Breast epithelium (tissue), 4 donors: ENCODE measurements at places on chromosomes 11 and 22. TPM values are rescaled to one million over a fixed set of nuclear protein-coding genes. Genes with fewer than 3 reads are reported as not detected.

The OR10A2 gene
- total RNA-seq, result not detected

The SLC22A12 gene
- total RNA-seq, result not detected

The ZNF214 gene
- 4.9 TPM for total RNA-seq

The KRTAP5-10 gene
- not detected for total RNA-seq

The KCNJ1 gene
- total RNA-seq, result not detected

The TMEM45B gene
- 11.8 TPM for total RNA-seq

The MFRP gene
- total RNA-seq, result not detected

The OR2AG2 gene
- 0.44 TPM for total RNA-seq

The DESI1 gene
- total RNA-seq, result 23.5 TPM

The OR51B5 gene
- 2.3 TPM for total RNA-seq

DNA sequence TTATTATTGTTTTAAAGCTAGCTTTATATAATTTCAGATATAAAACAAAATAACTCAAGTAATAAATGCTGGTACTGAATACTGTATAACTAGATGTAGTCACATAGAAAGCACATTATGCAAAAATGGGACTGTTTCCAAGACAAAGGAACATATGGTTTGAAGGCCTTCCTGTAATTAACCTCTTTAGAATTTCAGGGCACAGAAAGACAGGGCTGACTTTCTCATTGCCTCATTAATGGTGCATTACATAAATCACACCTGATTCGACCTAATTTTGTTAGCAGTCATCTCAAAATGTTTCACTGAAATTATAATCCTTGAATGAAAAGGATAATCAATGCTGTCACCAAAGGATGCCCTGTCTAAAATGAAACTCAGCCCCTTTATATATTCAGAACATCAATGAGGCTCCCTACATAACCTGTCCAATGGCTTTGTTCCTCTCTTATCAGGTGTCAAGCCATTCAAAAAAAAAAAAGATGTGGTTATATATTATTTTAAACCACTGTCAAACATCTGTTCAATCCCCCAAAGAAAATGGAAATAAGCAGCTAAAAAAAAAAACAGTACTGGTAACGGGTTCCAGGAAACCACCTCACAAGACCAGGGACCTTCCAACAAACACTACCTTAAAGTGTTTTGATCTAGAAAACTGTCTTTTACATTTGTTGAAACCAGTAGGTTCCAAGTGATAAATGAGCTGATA lies 77.4 kb downstream of the FAM168A start:
- no peak overlapping the region for H3K4me3 ChIP-seq
- no peaks in the 10 kb centered on the region for H3K36me3 ChIP-seq
- H3K27me3 ChIP-seq, result no peaks in the 10 kb centered on the region

DNA sequence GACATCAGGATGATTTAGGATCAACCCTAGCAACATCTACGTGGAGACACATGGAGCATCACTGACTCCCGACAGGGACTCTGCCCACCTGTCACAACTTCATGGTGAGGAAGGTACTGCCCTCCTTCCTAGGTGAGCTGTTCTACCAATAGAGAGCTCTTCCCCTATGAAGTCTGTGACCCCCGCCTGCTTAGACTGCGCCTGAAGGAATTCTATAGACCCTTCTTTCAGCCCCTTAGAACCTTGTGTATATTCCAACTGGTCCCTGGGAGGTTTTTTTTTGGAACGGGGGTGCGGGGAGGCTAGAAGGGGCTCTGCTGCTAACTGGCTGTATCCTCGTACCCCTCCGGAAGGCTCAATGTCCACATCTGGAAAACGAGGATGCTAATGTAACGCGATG lies 566 bp downstream of the INTS4 start:
- no peaks in the 10 kb centered on the region for H3K4me1 ChIP-seq
- no peaks in the 10 kb centered on the region for H3K27me3 ChIP-seq
- peak overlapping the region; percentile 55 for H3K4me3 ChIP-seq
- no peaks in the 10 kb centered on the region for H3K36me3 ChIP-seq
- no peak for DNase-seq

GRCh38 chr11:2517016-2517385 lies 72.2 kb downstream of the KCNQ1 start:
- H3K36me3 ChIP-seq, result no peaks in the 10 kb centered on the region
- no peaks in the 10 kb centered on the region for H3K27me3 ChIP-seq
- H3K27ac ChIP-seq, result no peak overlapping the region
- no peaks in the 10 kb centered on the region for H3K4me1 ChIP-seq

GRCh38 chr11:63919267-63920125 lies 2.5 kb upstream of the RCOR2 start:
- peak overlapping the region; percentile 62 for H3K4me3 ChIP-seq
- no peaks in the 10 kb centered on the region for H3K36me3 ChIP-seq
- peaks cover 4% of the 10 kb centered on the region for H3K4me1 ChIP-seq
- no peaks in the 10 kb centered on the region for H3K27me3 ChIP-seq

DNA sequence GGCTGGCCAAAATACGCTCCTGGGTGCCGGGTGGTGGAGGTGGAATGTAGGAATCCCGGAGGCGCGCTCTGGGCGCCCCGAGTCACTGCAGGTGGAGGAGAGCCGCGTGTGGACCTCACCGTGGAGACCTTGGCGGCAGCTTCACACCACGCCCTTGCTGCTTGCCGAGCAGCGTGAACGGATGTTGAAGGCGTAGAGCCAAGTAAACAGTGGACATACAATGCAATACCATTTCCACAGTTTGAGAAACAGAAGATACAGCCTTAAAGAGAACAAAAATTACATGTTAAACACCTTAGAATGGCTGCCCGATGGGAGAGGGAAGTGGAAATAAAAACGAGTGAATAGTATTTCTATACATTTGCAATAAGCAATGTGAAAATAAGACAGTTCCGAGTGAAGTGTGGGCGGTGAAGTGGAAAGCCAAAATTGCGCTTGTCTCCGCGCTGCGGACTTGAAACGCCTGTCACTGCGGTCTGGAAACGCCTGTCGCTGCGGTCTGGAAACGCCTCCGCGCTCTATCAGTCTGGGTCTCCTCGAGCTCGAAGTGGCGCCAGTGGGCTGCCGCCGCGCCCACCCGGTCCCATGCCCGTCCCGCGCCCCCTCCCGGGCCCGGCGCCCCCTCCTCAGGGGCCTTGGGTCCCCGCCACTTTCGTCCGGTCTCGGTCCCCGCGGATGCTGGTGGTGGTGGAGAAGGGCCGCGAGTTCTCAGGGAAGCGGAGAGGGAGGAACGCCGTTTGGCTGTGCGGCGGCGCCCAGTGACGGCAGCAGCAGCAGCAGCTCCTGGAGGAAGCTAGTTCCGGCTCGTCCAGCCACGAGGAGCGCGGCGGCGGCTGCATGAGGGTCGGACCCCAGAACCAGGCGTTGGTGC lies 1.6 kb downstream of the NCR3LG1 start:
- H3K4me1 ChIP-seq, result no peaks in the 10 kb centered on the region
- peak overlapping the region; percentile 60 for H3K27ac ChIP-seq
- peak; percentile 29 for DNase-seq
- H3K36me3 ChIP-seq, result no peaks in the 10 kb centered on the region
- no peaks in the 10 kb centered on the region for H3K27me3 ChIP-seq

- no peaks in the 10 kb centered on the region for H3K36me3 ChIP-seq
- no peak for DNase-seq
- H3K4me1 ChIP-seq, result peaks cover 41% of the 10 kb centered on the region
- H3K4me3 ChIP-seq, result no peak overlapping the region
- no peaks in the 10 kb centered on the region for H3K27me3 ChIP-seq
Measured at GRCh38 chr11:114197799-114198500, 98.2 kb upstream of the NNMT start.

DNA sequence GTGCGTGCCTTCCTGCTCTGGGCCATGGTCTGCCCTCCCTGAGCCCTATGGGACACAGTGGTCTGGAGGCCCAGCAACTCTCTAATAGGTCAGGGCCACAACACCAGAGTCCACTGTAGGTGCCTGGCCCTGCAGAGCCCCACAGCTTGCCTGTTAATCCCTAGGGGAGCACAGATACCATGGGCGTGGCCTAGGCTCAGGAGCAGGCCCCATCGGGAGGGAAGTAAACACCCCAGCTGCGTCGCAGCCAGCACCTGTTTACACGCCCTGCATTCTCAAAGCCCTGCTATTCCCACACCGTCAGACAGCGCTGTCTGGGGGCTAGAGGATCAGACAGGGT lies 2.5 kb downstream of the KCTD17 start:
- no peak for DNase-seq
- H3K4me1 ChIP-seq, result no peaks in the 10 kb centered on the region
- no peak overlapping the region for H3K4me3 ChIP-seq

DNA sequence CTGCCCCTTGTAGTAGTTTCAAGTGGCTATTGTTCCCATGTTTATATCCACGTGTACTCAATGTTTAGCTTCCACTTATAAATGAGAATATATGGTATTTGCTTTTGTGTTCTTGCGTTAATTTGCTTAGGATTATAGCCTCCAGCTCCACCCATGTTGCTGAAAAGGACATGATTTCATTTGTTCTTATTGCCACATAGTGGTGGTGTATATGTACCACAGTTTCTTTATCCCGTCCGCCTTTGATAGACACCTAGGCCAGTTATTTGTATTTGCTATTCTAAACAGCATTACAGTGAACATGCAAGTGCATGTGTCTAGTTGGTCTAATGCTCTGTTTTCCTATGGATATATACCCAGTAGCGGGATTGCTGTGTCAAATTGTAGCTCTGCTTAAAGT lies 6.8 kb downstream of the OR51B2 start:
- no peaks in the 10 kb centered on the region for H3K4me1 ChIP-seq
- no peak overlapping the region for H3K4me3 ChIP-seq
- H3K27ac ChIP-seq, result no peak overlapping the region
- no peaks in the 10 kb centered on the region for H3K36me3 ChIP-seq
- DNase-seq, result no peak

DNA sequence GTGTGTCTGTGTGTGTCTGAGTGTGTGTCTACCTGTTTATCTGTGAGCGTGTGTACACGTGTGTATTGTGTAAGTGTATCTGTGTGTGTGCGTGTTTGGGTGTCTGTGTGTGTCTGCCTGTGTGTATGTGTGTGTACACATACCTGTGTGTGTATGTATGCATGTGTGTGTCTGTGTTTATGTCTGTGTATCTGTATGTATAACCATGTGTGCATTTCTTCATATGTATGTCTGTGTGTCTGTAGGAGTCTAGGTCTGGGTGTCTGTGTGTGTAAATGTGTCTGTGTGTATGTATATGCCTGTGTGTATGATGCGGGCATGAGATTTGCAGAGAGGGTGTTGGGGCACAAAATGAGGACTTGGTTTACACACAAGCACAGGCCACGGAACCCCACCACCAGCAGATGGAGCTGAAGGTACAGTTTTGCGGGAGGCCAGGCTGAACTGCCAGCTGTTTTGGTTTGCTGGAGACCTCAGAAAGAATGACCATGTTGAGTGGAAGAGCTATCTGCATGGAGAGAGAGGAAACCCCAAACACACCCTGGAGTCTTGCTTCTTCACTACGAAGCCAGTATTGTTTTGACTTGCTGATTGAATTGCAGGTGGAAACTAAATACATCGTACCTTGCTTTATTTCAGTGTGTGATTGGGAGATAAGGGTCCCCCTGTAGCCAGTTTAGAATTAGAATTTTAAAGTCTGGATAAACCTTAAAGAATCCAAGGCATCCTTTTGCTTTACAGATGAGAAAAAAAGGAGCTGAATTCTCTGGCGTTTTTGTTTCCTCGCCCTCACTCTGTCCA lies 497.2 kb downstream of the NTM start:
- H3K27me3 ChIP-seq, result no peaks in the 10 kb centered on the region
- DNase-seq, result peak; percentile 56
- H3K4me1 ChIP-seq, result no peaks in the 10 kb centered on the region
- no peak overlapping the region for H3K27ac ChIP-seq
- H3K4me3 ChIP-seq, result no peak overlapping the region

DNA sequence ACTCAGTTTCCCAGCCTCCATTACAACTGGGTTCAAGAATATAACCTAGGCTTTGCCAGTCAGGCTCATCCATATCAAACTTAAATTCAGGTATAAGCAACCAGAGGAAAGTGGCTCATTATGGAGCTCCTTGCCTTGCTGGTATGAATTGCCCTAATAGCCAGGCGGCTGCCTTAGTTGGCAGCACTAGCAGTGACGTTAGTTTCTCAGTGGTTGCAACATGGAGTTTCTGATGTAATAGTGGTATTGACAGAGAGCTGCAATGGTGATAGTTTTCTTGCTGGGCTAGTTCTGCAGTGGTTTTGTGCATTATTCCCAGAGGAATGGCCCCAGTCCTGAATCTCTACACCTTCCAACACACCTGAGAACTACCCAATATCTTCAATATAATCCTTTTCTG lies 3.8 kb upstream of the TMEM123 start:
- H3K36me3 ChIP-seq, result no peaks in the 10 kb centered on the region
- no peaks in the 10 kb centered on the region for H3K27me3 ChIP-seq
- H3K27ac ChIP-seq, result no peak overlapping the region
- H3K4me1 ChIP-seq, result no peaks in the 10 kb centered on the region
- H3K4me3 ChIP-seq, result no peak overlapping the region

GRCh38 chr11:113994077-113994954 lies 19.4 kb downstream of the HTR3A start:
- no peaks in the 10 kb centered on the region for H3K4me1 ChIP-seq
- H3K36me3 ChIP-seq, result no peaks in the 10 kb centered on the region
- no peak overlapping the region for H3K27ac ChIP-seq
- H3K27me3 ChIP-seq, result peaks cover 35% of the 10 kb centered on the region
- no peak overlapping the region for H3K4me3 ChIP-seq

DNA sequence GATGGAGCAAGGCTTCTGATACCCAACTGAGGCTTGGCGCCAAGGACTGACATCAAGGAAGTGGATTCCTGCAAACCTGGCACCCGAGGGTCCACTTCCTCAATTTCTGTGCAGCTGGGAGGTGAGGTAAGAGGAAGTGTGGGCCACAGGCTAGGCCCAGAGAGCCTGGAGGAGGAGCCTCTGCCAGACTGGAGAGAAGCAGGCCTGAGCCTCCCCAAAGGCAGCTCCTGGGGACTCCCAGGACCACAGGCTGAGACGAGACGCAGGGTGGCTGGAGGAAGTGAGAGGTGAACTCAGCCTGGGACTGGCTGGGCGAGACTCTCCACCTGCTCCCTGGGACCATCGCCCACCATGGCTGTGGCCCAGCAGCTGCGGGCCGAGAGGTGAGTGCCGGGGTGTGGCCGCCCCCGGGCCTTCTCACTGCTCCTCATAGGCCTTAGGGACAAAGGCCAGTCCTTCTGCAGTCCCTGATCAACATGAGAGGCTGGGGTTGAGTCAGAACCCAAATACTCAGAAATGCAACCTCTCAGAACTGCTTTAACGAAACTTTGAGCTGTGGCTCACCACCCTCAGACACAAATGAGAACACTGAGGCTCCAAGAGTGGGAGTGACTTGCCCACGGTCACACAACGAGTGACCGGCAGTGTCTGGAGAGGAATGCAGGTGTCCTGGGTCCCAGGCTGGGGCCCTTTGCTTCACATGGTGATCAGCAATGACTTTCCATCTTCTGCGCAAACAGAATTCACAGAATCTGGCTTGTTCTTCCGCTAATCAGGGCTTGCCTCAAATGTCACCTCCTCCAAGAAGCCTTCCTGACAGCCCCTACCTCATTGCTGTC lies at the start of gene NCF4:
Gene NCF4, plus strand, starts transcription at position 186 of the 839 bp plus-strand sequence. Its CDS starts 166 bp downstream, at position 352.
- peaks cover 10% of the 10 kb centered on the region for H3K27me3 ChIP-seq
- H3K27ac ChIP-seq, result no peak within 1 kb of the TSS
- no peaks in the 10 kb centered on the region for H3K36me3 ChIP-seq
- no peak for DNase-seq
